ENCODE measurements at places on chromosomes 12 and 14.

GRCh38 chr12:104751594-104751993 is 206.5 kb downstream of the SLC41A2 start:
- DNase-seq, result no peak

- DNase-seq, result no peak
Observed at GRCh38 chr14:23153851-23154796, 29.3 kb downstream of the SLC7A8 start.

DNA sequence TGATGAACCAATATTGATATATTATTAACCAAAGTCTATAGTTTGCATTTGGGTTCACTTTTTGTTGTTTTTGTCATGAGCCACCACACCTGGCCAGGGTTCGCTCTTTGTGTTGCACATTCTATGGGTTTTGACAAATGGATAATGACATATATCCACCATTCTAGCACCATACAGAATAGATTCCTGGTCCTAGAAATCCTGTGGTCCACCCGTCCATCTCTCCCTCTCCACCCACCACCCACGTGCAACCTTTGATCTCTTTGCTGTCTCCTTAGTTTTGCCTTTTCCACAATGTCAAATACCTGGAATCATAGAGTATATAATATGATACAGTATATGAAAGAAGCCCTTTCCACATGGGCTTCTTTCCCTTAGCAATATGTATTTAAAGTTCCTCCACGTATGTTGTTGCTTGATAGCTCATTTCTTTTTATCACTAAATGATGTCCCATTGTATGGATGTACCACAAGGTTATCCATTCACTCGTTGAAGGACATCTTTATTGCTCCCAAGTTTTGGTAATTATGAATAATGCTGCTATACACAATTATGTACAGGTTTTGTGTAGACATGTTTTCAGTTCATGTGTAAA is 7.4 kb downstream of the RPL6 start:
- DNase-seq, result no peak

DNA sequence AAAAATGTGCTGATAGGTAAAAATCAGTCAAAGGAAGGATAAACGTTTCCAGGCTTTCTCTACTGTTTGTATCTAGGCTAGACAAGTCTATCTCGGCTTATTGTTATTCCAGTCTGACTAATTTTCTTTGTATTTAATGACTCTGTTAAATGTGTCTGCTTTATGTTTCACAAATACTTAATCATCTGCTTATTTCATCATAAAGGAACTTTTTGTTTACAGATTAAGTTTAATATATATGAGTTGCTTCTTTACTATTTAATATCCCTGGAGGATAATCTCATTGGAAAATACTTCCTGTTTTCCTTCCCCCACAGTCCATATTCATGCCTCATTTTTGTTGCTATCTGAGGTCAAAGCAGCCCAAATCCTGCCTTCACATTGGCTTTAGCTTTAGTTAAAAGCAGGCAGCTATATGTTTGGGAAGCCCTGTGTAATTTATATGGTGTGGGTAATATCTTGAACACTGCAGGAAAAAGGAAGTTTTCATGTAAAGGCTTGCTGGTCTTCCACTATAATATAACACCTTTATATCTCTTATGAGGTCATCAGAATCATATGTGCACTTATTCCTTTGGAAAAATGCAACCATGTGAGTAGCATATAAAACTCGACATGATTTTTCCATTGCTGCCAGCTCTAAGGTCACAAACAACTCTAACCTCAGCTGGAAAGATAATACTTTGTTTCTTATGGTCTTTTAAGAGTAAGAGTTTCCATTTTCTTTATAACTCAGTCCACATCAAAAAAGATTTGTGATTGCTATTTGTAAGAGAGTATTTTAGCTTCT is 76.8 kb downstream of the ALX1 start:
- no peak for DNase-seq

DNA sequence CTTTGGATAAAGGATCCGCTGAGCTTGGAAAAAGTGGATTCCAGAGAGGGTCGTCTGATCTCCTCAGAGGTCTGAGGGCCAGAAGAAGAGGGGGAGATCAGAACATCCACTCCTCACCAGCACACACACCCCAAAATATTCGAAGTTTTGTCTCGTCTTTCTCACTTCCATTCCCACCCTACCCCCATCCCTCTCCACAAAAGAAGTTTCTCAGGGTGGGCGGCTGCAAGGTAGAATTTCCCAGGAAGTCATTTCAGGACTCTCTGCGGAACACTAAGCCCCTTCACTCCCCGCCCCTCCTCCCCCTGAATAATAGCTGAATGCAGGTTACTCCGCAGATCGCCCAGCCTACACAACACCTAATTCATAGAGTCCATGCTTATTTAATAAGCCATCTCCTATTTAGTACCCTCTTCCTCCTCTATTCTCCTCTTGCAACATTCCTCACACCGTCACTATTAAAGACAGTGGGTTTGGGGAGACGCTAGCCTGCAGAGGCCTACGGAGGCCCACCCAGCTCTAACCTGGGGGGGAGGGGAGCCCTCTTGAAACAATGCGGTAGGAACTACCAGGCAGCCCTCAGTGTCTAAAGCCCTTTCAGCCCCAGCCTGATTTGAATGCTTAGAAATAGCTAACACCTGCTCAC is 649 bp upstream of the SALL2 start:
- no peak for DNase-seq

DNA sequence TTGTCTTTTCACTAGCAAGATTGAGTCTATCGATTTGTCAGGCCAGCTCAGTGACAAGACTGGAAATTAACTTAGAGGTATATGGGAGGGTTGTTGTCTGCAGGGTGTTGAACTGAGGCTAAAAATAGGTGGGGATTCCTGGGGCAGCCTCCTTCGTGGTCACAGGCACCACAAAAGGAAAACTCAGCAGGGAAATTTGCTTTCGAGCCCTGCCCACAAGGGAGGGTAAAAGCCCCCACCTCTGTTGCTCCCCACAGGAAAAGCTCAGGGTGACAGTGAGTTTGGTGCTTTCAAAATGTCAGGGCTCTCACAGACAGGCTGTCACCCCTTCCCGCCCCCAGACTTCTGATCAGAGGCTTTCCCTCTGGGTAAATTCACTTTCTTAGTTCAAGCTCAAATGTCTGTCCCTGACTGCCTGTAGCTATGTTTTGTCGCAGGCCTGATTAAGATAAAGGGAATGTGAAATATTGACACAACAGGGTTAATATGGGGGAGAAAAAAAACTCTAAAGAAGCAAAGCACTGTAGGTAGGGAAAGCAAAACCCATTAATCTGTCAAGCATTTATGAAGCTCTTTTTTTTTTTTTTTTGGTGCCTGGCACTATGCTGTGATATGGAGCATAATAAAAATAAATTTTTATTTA is 11.7 kb upstream of the NFKBIA start:
- DNase-seq, result no peak

- DNase-seq, result no peak
Observed at GRCh38 chr12:42402821-42403411, 76.9 kb downstream of the PPHLN1 start.

DNA sequence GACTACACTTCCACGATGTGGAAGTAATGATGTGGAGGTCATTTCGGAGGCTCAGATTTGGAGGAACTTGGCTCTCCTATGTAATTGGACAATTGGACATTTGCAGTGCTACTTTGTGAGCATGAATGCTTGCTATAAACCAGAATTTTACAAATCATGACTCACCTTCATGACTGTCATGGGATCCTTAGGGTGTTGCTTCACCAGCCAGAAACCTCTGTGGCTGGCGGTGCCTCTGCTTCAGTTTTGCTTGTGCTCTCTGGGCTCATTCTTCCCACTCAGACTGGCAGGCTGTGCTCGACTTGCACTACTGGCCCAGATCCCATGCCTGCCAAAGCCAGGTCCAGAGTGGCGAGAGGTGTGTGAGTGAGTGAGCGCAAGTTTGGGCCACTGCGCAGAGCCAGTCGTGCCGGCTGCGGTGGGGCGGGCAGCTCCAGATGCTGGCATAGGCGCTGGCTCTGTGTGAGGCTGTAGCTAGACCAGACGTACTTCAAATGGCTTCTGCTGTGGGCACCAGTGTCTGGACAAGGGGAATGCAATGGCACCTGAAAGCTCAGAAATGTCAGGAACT is 387.8 kb downstream of the AEBP2 start:
- DNase-seq, result no peak

DNA sequence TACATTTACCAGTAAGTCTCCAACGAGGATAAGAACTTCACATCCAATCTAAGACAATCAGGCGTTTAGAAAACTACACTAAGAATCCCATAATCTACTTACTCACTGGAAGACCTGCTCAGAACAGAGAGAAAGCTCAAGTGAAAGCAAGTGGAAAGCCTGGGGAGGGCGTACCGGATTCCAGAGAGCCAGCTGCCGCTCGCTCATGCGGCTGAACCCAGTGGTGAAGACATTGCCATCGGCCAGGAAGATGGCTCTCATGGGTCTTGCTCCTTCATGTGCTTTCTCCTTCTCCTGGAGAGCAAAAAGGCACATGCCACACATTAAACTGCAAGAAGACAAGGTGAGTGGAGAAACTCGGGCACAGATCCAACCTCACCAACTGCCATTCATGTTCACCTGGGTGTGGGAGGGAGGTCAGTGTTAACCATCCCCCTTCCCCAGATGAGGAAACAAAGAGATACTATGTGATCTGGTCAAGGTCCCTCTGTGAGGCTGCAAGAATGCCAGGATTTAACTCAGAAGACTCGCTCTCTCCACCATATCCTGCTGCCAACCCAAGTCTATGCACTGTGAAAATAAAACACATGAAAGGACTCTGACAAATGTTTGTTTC is 23.5 kb upstream of the SELPLG start:
- no peak for DNase-seq

DNA sequence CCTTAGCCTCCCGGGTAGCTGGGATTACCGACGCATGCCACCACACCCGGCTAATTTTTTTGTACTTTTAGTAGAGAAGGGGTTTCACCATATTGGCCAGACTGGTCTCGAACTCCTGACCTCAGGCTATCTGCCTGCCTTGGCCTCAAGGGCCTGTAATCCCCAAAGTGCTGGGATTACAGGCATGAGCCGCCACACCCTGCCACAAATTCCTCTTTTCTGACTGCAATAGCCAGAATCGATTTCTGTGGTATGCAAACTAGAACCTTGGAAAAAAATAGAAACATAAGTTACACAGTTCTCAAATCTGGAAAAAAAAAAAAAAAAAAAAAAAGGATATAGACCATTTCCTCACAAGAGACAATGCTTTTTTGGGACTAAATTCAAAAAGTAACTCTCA is 184.6 kb upstream of the EGLN3 start:
- no peak for DNase-seq

DNA sequence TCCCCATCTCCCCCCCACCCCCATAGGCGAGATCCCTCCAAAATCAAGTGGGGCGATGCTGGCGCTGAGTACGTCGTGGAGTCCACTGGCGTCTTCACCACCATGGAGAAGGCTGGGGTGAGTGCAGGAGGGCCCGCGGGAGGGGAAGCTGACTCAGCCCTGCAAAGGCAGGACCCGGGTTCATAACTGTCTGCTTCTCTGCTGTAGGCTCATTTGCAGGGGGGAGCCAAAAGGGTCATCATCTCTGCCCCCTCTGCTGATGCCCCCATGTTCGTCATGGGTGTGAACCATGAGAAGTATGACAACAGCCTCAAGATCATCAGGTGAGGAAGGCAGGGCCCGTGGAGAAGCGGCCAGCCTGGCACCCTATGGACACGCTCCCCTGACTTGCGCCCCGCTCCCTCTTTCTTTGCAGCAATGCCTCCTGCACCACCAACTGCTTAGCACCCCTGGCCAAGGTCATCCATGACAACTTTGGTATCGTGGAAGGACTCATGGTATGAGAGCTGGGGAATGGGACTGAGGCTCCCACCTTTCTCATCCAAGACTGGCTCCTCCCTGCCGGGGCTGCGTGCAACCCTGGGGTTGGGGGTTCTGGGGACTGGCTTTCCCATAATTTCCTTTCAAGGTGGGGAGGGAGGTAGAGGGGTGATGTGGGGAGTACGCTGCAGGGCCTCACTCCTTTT is 2.7 kb downstream of the GAPDH start:
- peak; percentile 33 for DNase-seq

GRCh38 chr12:63302269-63302940 is 151.4 kb upstream of the AVPR1A start:
- DNase-seq, result no peak
